ENCODE measurements at places on chromosomes 6 and 20.

DNA sequence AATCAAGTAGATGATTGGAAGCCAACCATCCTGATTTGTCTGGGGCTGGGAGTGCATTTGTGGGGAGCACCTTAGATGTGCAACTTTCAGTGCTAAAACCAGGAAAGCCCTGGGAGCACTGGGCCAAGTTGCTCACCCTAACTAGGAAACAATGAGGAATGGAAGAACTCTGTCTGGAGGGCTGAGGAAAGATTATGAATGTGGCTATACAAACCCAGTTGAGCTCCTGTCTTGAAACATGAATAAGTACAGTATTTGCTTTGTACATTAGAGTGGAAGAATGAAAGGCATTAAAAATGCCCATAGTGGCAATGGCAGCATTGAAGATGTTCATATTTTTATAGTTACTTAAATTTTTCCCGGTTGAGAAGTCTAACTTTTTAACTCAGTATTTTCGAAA is 121.1 kb downstream of the HDGFL1 start:
- DNase-seq, result no peak

GRCh38 chr6:32424589-32425300 is 14.9 kb upstream of the HLA-DRA start:
- DNase-seq, result no peak

GRCh38 chr20:35564905-35565304 is 23.0 kb downstream of the ERGIC3 start:
- no peak for DNase-seq

DNA sequence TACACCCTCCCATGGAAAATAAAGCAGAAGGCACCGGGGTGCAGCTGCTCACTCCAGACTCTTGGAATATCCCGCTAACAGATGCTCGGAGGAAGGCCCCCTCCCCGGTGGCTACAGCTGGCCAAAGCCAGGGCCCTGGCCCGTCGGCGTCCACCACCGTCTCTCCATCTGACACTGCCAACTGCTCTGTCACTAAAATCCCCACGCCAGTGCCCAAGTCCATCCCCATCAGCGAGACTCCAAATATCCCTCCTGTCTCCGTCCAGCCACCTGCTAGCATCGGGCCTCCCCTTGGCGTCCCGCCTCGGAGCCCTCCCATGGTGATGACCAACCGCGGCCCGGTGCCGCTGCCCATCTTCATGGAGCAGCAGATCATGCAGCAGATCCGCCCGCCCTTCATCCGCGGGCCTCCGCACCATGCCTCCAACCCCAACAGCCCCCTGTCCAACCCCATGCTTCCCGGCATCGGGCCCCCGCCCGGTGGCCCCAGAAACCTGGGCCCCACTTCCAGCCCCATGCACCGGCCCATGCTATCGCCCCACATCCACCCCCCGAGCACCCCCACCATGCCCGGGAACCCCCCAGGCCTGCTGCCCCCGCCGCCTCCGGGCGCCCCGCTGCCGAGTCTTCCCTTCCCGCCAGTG is 143.9 kb downstream of the SOBP start:
- DNase-seq, result no peak

GRCh38 chr20:4673371-4674001 is 48.2 kb upstream of the PRND start:
- no peak for DNase-seq

GRCh38 chr20:49431329-49431728 is 51.1 kb downstream of the KCNB1 start:
- DNase-seq, result no peak

DNA sequence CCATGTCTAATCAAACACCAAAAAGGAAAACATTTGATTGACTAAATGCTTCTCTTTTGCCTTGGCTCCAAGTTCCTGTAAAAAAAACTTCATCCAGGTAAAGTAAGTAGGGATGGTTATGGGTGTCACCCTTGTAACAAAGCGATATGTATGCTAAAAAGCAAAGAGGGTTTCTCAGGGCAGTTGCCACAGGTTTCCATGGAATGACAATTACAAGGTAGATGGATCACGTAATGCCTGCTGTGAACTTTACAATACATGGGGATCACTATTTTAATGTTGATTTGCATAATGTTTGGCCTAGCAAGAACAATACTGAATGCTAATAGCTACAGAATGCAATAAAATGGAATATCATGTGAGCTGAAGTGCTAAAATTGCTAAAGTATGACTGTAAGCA is 2.9 kb upstream of the BMP2 start:
- DNase-seq, result no peak

- no peak for DNase-seq
Measured at GRCh38 chr6:140758169-140758877, 1374.4 kb upstream of the GJE1 start.

DNA sequence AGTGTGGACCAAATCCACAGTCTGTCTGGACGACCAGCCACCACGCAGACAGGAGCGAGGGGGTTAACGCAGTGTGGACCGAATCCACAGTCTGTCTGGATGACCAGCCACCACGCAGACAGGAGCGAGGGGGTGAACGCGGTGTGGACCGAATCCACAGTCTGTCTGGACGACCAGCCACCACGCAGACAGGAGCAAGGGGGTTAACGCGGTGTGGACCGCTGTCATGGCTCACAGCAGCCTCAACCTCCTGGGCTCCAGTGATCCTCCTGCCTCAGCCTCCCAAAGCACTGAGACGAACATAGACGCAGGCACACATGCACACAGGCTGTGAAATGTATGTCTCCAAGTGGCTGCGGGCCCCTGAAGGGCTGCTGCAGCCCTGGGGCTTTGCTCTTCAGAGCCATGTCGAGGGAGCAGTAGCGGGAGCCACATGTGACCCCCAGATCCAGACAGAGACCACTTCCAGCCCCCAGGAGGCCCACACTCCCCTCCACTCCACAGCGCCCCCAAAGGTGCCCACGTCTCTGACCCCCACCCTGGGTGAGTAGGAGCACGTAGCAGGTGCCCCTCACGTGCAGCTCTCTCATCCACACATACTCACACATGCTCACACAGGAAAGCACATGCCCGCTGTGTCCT is 98.1 kb downstream of the YTHDF1 start:
- no peak for DNase-seq

GRCh38 chr6:139903411-139904157 is 529.1 kb upstream of the CITED2 start:
- DNase-seq, result no peak

DNA sequence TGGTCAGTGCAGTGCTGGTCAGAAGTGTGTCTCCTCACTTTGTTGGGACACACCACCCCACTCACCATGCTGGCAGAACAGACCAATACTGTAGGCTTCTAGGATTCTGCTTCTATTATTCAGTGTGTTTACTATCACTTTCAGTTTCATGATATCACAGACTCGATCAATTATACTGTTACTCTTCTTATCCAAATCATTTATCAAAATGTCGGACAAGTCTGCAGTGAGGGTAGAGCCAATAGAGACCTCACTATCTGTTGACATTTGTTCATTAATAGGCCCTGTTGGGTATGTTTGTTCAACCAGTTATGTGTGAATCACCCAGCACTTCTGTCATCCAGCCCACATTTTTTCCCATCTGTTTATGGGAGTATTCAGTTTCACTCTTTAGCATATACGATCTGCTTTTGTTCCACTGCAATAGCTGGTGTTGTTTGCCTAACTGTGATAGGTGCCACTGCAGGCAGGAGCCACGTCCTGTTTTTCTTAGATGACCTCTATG is 140.1 kb downstream of the NRN1 start:
- DNase-seq, result no peak

DNA sequence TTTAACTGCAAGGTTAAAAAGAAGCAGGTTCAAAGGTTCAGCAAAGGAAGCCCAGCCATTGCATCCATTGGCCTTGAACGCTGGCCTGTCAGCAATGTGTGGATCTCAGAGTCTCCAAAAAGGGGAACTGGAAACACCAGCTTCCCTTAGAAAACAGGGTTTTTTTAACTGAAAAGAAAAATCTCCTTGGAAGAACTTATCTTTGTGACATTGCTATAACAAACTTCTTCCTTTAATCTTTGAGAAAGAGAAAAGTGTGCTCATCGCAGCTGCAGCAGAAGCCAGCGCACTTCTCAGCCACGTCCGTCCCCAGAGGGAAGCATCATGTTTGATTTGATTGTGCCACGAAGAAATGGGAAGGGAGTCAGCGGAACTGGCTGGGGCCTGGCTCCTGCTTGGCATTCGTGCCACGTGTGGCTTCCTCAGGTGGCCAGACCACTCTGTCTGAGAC is 215.0 kb downstream of the SYNDIG1 start:
- DNase-seq, result no peak

- DNase-seq, result no peak
Measured at GRCh38 chr6:129432738-129433137, 277.2 kb downstream of the ARHGAP18 start.

- DNase-seq, result no peak
Measured at GRCh38 chr6:56582236-56582635, 60.5 kb downstream of the DST start.

GRCh38 chr6:130411481-130411880 is 45.7 kb downstream of the TMEM200A start:
- DNase-seq, result no peak

All from thymus (tissue), 14 donors.